ENCODE measurements at places on chromosomes 7 and 10. TPM values are rescaled to one million over a fixed set of nuclear protein-coding genes. Genes with fewer than 3 reads are reported as not detected.

GRCh38 chr7:31410265-31410664 lies 69.7 kb upstream of the NEUROD6 start:
- DNase-seq, result no peak

- peak; percentile 66 for DNase-seq
These were observed 51.1 kb downstream of the CPEB3 start for GRCh38 chr10:92239600-92240288.

- no peak for DNase-seq
These were observed 32.4 kb downstream of the WBP1L start for GRCh38 chr10:102775935-102776669.

- no peak for DNase-seq
These were observed 81.5 kb downstream of the ARL4A start for GRCh38 chr7:12768948-12769347.

DNA sequence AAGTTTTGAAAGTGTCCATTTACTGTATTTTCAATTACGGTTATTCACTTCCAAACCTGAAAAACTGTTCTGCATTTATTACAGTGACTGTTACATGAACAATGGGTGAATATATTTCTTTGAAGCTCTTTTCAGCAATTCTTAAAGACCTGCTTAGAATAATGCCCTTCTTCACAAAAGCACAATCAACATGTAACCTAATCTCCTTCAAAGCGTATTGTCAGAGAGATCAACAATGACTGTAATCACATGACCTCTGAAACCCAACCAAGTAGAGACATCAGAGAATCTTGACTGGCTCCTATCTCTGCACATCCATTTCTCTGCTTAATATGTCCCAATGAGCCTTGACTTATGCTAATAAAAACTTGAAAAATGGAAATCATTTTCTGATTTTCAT lies 126.7 kb downstream of the NRCAM start:
- DNase-seq, result no peak

DNA sequence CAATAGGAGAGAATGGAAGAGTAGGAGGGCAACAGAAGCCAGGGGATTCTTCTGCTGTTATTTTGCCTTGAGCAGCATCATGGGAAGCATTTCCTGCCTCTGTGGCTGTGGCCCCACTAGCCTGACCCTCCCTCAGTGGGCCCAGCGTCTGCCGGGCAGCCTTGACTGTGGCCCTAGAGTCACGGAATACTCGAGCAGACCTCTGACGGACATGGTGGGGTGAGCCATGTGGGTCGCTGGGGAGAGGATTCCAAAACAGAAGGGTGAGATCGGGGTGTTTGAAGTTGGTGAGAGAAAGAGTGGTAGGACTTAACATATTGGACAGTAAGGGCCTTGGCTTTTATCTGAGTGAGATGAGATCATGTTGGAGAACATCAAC lies 8.3 kb upstream of the PRKAG2 start:
- no peak for DNase-seq

GRCh38 chr10:86258499-86258898 lies 108.1 kb downstream of the GRID1 start:
- DNase-seq, result peak; percentile 74

- peak; percentile 85 for DNase-seq
These were observed 94.1 kb downstream of the PRKAG2 start for GRCh38 chr7:151782598-151783448.

DNA sequence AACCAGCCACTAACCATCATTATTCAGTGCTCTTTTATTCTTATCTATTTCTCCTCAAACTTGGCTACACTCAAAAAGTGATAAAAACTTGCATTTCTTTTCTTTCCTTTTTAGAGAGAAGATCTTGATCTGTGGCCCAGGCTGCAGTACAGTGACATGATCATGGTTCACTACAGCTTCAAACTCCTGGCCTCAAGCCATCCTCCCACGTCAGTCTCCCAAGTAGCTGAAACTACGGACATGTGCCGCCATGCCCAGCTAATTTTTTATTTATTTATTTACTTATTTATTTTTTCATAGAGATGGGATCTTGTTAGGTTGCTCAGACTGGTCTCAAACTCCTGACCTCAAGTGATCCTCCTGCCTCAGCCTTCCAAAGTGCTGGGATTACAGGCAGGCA lies 24.6 kb upstream of the TMEM248 start:
- no peak for DNase-seq

DNA sequence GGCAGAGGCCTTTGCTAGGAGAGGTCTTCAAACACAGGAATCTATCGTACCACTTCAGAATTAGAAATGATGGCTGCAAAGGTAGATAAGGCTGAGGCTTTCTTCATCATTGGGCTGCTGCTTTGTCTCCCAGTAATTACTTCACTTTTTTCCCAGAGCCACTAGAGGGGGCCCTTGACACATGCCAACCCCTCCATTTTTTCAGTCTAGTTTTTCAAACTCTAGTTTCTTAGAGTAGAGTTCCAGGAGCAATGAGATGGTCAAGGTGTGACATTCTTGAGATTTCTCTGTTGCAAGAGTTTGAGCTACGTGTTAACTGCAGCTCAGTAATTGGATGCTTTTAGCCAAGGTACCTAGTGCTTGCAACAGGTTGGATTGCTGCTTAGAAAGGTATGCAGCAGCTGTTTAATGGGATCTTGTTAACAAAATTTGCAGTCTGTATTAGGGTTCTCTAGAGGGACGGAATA lies 33.8 kb upstream of the RBM20 start:
- DNase-seq, result peak; percentile 54

DNA sequence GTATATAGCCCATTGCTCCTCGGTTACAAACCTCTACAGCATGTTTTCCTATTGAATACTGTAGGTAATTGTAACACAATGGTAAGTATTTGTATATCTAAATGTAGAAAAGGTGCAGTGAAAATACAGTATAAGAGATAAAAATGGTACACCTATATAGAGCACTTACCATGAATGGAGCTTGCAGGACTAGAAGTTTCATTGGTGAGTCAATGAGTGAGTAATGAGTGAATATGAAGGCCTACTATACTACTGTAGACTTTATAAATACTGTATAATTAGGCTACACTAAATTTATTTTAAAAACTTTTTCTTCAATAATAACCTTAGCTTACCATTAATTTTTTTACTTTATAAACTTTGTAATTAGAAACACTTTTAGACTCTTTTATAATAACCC lies 239.7 kb downstream of the CDK14 start:
- DNase-seq, result no peak

DNA sequence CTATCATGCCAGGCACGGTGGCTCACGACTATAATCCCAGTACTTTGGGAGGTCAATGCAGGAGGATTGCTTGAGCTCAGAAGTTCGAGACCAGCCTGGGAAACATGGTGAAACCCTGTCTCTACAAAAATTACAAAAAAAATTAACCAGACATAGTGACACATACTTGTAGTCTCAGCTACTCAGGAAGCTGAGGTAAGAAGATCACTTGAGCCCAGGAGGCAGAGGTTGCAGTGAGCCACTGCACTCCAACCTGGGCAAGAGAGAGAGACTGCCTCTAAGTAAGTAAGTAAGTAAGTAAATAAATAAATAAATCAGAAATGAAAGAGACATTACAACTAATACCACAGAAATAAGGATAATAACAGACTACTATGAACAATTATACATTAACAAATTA lies 36.2 kb downstream of the PDLIM1 start:
- no peak for DNase-seq

GRCh38 chr7:24914465-24914859 lies 65.5 kb downstream of the OSBPL3 start:
- no peak for DNase-seq

- DNase-seq, result no peak
These were observed 119.0 kb downstream of the LMBR1 start for GRCh38 chr7:156773966-156774365.

DNA sequence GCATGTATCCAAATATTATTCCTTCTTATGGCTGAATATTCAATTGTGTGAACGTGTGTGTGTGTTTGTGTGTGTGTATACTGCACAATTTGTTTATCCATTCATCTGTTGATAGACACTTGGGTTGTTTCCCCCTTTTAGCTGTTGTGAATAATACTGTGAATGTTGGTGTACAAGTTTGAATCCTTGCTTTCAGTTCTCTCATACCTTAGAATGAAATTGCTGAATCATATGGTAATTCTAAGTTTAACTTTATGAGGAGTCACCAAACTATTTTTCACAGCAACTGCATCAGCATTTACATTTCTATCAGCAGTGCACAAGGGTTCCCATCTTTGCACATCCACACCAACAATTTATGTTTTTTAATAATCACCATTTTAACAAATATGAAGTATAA lies 86.9 kb upstream of the GATAD1 start:
- no peak for DNase-seq

The RAB11FIP2 gene
- 46.9 TPM for total RNA-seq

The SPDYE1 gene
- not detected for total RNA-seq

The PNLIPRP2 gene
- total RNA-seq, result not detected

The PRLHR gene
- 2.4 TPM for total RNA-seq

The IGF2BP3 gene
- 81.5 TPM for total RNA-seq

The PNLIPRP1 gene
- not detected for total RNA-seq

The ZNF680 gene
- total RNA-seq, result 59.1 TPM

The GDF10 gene
- total RNA-seq, result 6.5 TPM

The LRRC72 gene
- total RNA-seq, result not detected

The TCF7L2 gene
- 0.82 TPM for total RNA-seq

The SRRM3 gene
- total RNA-seq, result 6.1 TPM

The POLR2J2 gene
- 1.2 TPM for total RNA-seq
